ENCODE measurements at places on chromosomes 16 and 17.

- no peak for DNase-seq
Measured at GRCh38 chr17:29758255-29758654, 135.5 kb upstream of the CORO6 start.

DNA sequence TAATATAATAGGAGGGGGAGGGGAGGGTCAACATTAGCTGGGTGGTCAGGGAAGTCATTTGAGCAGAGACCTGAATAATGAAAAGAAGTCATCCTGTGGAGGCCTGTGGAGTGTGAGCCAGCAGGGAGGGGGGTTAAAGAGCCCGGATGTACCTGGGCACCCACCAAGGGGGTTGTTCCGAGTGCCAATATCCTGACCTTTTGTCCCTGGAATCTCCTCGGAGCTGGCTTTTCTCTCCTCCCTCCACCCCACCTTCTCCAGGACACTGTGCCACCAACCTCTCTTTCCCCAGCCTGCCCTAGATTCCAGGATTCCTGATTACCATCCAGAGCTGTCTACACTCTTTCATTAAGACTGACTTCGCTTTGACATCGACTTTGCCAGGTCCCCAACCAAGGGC is 6.2 kb downstream of the SHBG start:
- no peak for DNase-seq

GRCh38 chr17:51298508-51299371 is 38.4 kb downstream of the UTP18 start:
- peak; percentile 55 for DNase-seq

- no peak for DNase-seq
Measured at GRCh38 chr17:79558091-79558900, 52.6 kb downstream of the RBFOX3 start.

DNA sequence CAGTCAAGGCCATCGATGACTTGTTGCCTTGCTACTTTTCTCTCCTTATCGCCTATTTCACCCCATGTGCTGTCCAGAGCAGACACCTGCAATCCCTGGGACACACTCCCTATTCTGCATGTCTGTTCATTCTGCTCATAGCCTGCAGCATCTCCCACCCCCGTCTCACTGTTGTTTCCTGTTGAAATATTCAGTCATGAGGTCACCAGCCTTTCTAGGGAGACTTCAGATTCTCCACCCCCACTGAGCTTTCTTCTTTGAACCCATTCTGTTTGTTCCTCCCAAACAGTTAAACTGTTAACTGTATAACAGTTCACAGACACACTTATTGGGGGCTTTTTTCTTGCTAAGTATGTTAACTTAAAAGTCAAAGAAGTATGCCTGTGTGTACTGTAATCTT is 94.4 kb downstream of the AATF start:
- no peak for DNase-seq

DNA sequence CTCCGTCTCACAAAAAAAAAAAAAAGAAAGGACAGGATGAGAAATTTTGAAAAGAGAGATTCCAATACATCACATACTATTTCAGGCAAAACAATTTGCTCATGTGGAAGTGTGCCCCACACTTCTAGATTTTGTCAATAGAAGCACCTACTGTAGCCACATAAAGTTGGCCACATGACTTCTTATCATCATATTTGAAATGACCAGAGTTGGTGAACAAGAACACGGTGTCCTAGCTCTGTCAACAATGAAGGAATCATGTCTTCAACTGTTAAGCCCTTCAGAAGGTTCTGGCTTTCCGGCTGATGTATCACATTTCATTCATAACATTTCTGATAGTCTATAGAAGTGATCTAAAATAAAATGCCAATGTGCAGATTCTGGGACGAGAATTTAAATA is 534.5 kb downstream of the TMEM114 start:
- DNase-seq: no peak

DNA sequence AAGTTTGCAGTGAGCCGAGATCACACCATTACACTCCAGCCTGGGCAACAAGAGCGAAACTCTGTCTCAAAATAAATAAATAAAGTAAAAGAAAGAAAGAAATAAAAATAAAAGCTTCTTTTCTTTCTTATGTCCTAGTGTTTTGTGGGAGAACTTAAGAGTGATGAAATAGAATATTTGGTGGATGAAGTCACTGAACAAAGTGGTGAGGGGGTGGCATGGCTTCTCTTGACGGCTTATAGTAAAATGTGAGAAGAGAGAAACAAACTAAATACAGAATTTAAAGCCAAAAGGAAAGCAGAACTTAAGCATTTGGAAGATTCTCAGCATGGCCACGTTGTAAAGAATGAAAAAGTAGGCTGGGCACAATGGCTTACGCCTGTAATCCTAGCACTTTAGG is 15.3 kb downstream of the SGF29 start:
- no peak for DNase-seq

- DNase-seq: peak; percentile 94
Measured at GRCh38 chr17:1592751-1593629, 30.4 kb upstream of the PITPNA start.

- peak; percentile 55 for DNase-seq
Measured at GRCh38 chr17:32755045-32755805, 121.7 kb downstream of the MYO1D start.

- DNase-seq: peak; percentile 72
Measured at GRCh38 chr17:7383742-7384488, 3.0 kb downstream of the TNK1 start.

GRCh38 chr17:49939318-49939717 is 29.7 kb upstream of the DLX4 start:
- DNase-seq: no peak

DNA sequence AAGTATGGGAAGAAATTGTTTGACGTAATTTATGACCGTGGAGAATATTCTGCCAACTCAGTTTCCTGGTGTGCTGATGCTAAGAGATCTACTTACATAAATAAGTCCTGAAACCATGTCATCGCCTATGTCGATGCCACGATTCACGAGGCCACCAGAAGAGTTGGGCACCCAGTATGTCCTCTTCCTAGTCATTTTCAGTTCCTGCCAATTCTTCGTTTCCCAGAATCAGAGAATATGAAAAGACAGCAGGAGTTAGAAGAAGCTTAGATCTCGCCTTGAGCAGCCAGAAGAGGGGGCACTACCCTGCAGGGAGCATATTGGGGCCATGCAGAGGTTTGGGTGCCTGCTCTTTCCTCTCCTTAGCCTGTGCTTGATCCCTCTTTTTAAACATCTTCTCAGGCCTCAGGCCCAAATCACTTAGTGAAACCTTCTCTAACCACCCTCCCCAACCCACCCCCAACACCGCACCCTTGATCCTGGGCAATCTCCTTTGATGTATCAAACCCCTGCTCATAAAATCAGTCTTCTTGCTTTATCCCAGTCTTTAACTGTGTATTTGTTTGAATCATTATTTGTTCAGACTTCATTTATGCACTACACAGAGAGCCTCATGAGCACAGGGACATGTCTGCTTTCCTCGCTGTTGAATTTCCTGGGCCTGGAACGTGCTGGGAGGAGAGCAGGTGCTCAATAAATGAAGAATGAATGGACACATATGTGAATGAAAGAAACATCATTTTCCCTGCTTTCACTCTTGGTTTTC is 12.2 kb upstream of the LONP2 start:
- peak; percentile 19 for DNase-seq

- DNase-seq: no peak
Measured at GRCh38 chr17:19996086-19996485, 13.1 kb upstream of the SPECC1 start.

GRCh38 chr17:63356337-63356757 is 89.8 kb downstream of the CYB561 start:
- no peak for DNase-seq

- no peak for DNase-seq
Measured at GRCh38 chr17:56158344-56158743, 5.1 kb downstream of the ANKFN1 start.

- peak; percentile 19 for DNase-seq
Measured at GRCh38 chr17:44084131-44084538, 13.6 kb downstream of the G6PC3 start.

- no peak for DNase-seq
Measured at GRCh38 chr17:28478712-28479615, 5.5 kb downstream of the SLC13A2 start.

DNA sequence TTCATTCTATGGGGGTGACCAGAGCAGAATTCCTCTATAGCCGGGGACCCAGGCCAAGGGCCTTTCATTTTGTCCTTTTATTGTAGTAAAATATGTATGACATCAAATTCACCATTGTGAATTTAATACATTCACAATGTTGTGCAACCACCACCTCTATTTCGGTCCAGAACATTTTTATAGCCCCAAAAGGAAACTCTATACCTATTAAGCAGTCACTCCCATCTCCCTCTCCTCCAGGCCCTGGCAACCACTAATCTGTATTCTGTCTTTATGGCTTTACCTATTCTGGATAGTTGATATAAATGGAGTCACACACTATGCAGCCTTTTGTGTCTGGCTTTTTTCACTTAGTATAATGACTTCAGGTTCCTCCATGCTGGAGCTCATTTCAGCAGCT is 9.7 kb upstream of the TNS4 start:
- no peak for DNase-seq

GRCh38 chr17:185445-186138 is 4.1 kb upstream of the DOC2B start:
- no peak for DNase-seq

DNA sequence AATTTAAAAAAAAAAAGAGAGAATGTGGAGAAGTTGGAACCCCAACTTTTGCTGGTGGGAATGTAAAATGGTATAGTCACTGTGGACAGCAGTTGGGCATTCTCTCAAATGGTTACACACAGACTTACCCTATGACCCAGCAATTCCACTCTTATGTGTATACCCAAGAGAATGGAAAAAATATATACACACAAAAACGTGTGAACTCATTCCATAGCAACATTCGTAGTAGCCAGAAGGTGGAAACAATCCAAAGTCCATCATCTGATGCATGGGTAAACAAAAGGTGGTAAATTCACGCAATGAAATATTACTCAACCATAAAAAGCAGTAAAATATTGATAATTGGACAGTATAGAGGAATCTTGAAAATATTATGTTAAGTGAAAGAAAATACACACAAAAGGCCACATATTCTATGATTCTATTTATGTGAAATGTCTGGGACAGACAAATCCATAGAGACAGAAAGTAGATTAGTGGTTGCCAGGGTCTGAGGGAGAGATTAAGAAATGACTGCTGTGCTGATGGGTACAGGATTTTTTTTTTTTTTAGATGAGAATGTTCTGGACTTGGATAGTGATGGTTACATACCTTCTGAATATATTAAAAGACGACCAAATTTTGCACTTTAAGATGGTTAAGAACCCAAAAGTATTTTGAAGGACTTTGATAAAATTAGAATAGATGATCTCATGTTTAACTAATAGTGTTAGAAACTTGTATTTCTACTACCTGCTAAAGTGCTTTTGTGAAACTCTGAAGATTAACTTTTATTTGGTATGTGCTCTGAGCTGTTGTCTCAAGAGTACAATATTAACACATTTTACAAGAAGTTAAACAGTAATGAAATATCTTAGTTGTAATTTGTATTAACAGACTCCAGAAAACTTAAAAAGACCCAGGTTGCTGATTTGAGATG is 60.9 kb downstream of the MRTFB start:
- no peak for DNase-seq

DNA sequence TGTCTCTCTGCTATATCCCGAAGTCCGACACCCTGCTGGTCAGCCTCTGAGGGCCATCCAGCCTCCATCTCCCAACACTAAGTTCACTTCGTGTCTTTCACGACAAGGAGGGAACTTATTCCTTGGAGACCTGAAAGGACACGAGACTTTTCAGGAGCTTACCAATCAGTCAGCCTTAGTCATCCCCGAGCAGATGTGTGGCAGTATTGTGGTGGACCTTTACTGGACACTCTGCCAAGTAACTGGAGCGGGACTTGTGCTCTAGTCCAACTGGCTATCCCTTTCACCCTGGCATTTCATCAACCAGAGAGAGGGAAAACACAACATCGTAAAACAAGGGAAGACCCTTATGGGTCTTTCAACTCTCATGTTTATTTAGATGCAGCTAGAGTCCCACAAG is 87.1 kb downstream of the EMP2 start:
- no peak for DNase-seq

- no peak for DNase-seq
Measured at GRCh38 chr16:5428932-5429331, 331.3 kb upstream of the EEF2KMT start.

GRCh38 chr16:89046491-89046890 is 47.2 kb upstream of the ACSF3 start:
- no peak for DNase-seq

- DNase-seq: peak; percentile 56
Measured at GRCh38 chr16:26643519-26643918, 423.2 kb upstream of the C16orf82 start.

GRCh38 chr16:16047761-16048160 is 98.3 kb downstream of the ABCC1 start:
- DNase-seq: no peak

GRCh38 chr17:37384560-37385149 is 8.9 kb downstream of the C17orf78 start:
- no peak for DNase-seq

GRCh38 chr16:85514598-85515318 is 98.4 kb upstream of the GSE1 start:
- no peak for DNase-seq

DNA sequence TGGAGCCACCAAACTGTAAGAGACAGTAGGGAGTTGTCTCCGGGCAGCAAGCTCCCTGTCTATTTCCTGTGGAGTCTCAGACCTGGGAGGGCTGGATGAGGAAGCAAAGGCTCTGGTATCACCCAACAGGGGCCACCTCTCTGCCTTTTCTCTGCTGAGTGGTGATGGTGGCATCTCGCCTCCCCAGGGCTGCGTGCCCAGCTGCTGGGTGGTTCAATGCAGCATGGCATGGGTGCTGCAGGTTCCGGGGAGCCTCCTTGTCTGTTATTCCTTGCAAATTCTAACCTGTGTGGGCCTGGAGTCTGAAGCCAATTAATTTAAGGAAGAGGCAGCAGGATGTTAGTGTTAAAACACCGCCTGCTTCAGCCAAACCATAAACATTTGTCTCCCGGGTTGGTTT is 78.2 kb downstream of the CCDC182 start:
- no peak for DNase-seq

DNA sequence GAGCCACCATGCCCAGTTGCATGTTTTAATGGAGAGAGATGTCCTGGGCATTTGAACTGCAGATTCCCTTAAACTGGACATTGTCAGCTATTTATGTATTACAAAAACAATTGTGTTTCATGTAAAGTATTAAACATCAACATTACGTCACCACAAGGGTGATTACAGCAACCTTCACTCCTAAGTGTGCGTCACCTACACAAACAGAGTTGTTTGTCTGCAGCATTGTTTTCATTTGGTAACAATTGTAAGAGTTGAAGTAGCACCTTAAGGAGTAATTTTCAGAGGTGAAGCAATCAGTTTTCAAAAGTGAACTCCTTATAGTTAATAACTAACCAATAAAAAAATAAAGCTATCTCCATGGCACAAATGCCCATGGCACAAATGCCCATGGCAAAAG is 271.4 kb downstream of the IRX3 start:
- DNase-seq: no peak

- DNase-seq: peak; percentile 43
Measured at GRCh38 chr17:49404361-49404760, 10.3 kb downstream of the PHB1 start.

DNA sequence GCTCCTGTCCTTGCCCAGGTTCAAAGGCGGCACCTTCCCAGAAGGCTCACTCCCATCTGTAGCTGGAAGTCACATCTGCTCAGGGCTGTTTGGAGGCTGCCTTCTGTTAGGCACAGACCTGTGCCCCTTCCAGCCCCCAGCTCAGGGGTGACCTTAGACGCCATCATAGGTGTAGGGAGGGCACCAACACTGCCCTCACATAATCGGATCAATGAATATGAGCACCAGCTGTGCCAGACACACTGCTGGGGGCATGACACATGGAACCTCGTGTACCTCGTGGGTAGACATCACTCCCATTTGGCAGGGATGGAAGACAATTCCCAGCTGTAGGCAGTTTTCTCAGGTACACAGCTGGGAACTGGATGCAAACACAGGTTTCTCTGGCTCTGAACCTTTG is 220.7 kb upstream of the ASIC2 start:
- DNase-seq: no peak

- DNase-seq: peak; percentile 65
Measured at GRCh38 chr17:63698381-63698885, 1.5 kb downstream of the LIMD2 start.

Data from OCI-LY7 (cell line).